Chondrocyte (in vitro differentiated cells): ENCODE measurements at places on chromosomes 3 and 15.

DNA sequence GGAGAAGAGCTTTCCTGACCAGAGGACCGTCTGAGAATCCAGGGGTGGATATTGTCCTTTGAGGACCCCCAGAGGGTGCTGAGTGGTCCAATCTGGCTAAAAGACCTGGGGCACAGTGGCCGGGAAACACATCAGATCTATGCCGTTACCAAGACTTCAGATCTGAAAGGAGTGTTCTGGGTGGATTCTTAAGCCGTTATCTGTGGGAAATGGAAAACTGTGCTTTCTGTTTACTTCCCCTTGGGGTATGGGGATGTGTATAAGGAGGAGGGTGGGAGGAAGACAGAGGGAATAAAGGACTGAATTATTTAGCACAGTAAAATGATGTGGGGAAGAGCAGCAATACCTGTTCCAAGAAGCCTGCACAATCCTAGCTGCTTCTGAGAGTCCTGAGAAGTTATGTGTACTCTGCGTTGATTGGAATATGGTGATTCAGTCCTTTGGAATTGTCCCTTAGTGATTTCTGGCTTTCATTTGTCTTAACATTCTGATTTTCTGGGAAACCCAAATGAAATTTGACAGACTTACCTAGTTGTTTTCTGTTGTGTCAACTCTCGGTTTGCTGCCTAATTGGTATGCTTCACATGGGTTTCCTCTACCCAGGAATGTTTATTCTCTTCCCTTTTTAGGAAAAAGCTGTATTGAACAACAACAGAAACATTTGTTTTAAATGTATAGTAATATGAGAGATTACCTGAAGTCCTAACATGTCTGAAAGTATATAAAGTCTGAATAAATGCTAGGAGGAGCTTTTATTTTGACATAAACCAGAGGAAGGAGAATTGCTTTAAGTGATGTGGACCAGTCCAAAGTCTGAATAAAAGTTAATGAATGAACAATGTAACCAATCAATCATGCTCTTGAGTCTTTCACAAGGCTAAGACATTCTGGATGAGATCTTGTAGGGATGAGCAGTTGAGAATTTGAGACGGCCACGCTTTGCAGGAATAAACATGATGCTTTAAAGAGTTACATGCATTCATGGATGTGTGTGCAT, 427.1 kb upstream of the C2CD4B start:
- no peak overlapping the region for H3K4me3 ChIP-seq
- DNase-seq: no peak
- no peaks in the 10 kb centered on the region for H3K27me3 ChIP-seq
- H3K36me3 ChIP-seq: no peaks in the 10 kb centered on the region

- H3K4me1 ChIP-seq: peaks cover 2% of the 10 kb centered on the region
- H3K4me3 ChIP-seq: no peak overlapping the region
- H3K27ac ChIP-seq: peak overlapping the region; percentile 45
- peaks cover 18% of the 10 kb centered on the region for H3K36me3 ChIP-seq
Measured at GRCh38 chr3:10219737-10220136, 28.5 kb upstream of the TATDN2 start.

DNA sequence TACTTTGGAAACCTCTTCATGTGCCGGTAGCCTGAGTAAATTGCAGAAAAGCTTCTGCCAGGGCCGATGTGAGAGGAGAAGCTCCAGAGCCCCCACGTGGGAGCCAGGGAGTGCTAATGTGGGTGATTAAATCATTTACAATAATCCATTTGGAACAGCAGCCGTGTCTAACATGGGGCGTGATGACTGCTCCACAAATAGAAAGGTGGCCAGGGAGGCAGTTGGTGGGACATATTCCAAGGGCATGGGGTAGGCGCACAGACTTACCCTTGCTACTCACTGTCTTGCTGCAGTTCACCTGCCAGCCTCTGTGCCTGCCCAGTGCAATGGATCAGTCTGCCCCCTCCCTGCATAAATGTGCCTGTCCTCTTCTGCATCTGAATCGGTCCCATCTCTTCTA, 39.3 kb upstream of the INSYN1 start:
- no peak for DNase-seq
- H3K27ac ChIP-seq: no peak overlapping the region
- no peaks in the 10 kb centered on the region for H3K27me3 ChIP-seq
- H3K4me1 ChIP-seq: peaks cover 10% of the 10 kb centered on the region

DNA sequence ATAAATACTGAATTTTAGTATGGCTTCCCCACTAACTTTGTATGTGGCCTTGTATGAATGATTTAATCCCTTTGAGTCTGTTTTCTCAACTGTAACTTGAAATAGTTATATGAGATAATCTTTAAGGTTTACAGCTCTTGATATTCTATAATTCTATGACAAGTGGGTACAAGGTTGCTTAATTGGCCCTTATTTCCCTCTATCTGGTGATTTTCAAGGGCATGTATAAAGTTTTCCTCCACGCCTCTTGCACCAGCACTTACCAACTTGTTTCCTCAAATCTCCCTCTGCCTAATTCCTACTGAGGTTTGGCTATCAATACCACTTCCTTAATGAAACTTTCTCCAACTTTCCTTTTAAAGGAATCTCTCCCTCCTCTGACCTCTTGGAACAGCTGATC, 112.9 kb downstream of the ISL2 start:
- no peaks in the 10 kb centered on the region for H3K36me3 ChIP-seq
- no peak for DNase-seq
- H3K27ac ChIP-seq: no peak overlapping the region
- H3K27me3 ChIP-seq: no peaks in the 10 kb centered on the region
- H3K4me1 ChIP-seq: no peaks in the 10 kb centered on the region
- no peak overlapping the region for H3K4me3 ChIP-seq

DNA sequence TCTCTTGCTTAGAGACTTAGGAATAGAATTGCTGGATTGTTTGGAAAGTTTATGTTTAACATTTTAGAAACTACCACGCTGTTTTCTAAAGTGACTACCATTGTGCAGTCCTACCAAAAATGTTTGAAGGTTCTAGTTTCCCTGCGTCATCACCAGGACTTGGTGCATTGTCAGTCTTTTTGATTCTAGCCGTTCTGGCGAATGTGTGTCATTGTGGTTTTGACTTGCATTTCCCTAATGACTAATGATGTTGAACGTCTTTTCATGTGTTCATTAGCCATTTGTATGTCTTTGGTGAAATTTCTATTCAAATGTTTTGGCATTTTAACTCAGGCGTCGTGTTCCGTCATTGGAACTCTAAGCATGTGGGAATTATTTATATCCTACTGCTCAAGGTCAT, 58.0 kb downstream of the CHD2 start:
- DNase-seq: no peak
- H3K36me3 ChIP-seq: peaks cover 44% of the 10 kb centered on the region
- H3K27ac ChIP-seq: peak overlapping the region; percentile 25
- H3K4me1 ChIP-seq: peaks cover 21% of the 10 kb centered on the region

- no peak for DNase-seq
- peaks cover 17% of the 10 kb centered on the region for H3K4me1 ChIP-seq
- H3K27me3 ChIP-seq: no peaks in the 10 kb centered on the region
- no peak overlapping the region for H3K27ac ChIP-seq
- H3K4me3 ChIP-seq: no peak overlapping the region
Measured at GRCh38 chr15:29871401-29871800, 49.1 kb upstream of the TJP1 start.

DNA sequence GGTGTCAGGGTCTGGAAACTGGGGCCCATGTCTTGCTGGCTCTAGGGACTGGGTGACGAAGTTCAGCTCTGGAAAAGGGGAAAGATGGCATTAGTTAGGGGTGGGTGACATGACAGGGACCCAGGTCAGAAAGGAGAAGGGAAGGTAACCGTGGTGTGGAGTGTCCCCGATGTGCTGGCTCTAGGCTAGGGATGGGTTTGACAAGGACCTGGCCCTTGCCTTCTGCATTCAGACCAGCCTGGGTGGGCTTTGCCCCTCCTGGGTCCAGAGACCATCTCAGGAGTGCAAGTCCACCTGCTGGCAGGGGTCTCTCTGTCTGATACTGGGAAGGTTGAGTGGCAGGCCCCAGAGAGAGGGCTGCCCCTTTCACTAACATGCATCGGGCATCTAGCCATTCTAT, 28.7 kb upstream of the ATP2B2 start:
- no peaks in the 10 kb centered on the region for H3K4me1 ChIP-seq
- H3K27ac ChIP-seq: no peak overlapping the region
- DNase-seq: no peak
- H3K27me3 ChIP-seq: peaks cover 55% of the 10 kb centered on the region

- H3K4me1 ChIP-seq: no peaks in the 10 kb centered on the region
- no peak overlapping the region for H3K27ac ChIP-seq
- no peaks in the 10 kb centered on the region for H3K36me3 ChIP-seq
- H3K4me3 ChIP-seq: no peak overlapping the region
- peaks cover 4% of the 10 kb centered on the region for H3K27me3 ChIP-seq
- DNase-seq: no peak
Measured at GRCh38 chr3:86547692-86548091, 443.3 kb downstream of the VGLL3 start.
